ENCODE measurements at places on chromosomes 2 and 18. TPM values are rescaled to one million over a fixed set of nuclear protein-coding genes. Genes with fewer than 3 reads are reported as not detected.

SLC23A3 gene
- 16.1 TPM for total RNA-seq

DNA sequence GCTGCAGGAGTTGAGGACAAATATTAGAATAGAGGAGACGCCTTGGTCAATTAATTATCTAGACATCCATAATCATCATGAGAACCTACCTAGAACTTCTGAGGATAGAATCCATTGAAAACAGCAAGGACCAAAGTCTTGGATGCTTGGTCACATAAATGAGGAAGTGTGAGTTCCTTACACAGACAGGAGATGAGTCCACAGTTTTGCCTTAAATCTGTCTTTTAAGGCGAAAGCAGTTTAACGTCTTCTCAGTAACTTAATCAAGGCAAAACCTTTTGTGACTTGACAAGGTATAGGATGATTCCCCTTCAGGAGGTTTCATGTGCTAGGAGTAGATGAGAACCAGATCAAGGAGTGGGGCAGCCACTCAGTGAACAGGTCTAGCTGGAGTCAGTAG lies 1783.2 kb upstream of the CELF4 start:
- no peak for DNase-seq
- H3K36me3 ChIP-seq: no peaks in the 10 kb centered on the region
- H3K4me1 ChIP-seq: no peaks in the 10 kb centered on the region
- no peak overlapping the region for H3K27ac ChIP-seq
- H3K27me3 ChIP-seq: no peaks in the 10 kb centered on the region

GRCh38 chr18:6994056-6994770 lies 123.4 kb downstream of the LAMA1 start:
- no peaks in the 10 kb centered on the region for H3K36me3 ChIP-seq
- H3K27me3 ChIP-seq: no peaks in the 10 kb centered on the region
- H3K27ac ChIP-seq: no peak overlapping the region
- H3K4me3 ChIP-seq: no peak overlapping the region

DNA sequence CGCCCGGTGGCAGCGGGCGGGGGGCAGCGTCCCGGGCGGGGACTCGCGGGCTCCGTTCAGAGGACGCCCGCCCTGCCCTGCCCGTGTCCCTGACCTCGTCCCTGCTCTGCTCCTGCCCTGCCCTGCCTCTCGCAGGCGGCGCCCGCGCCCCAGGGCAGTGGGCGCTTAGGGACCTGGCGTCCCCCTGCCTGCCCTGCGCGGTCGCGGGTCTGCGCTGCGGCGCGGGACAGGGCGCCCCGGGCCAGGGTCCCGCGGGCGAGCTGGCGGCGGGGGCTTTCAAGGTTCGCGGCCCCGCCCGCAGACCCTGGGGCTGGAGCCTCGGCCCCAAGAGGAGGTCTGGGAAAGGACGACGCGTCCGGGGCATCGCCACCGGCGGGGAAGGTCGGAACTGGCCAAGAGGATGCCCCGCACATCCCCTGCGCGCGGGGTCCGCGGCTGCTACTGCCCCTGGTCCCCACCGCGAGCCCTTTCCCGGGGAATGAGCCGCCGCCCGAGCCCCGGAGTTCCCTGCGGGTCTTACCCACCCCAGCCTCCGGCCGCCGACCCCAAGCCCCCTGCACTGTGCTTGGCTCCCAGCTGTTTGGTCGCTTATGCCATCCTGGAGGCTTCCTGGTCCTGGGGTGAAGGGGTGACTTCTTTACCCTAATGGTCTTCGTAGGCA lies 679 bp downstream of the RNF144A start:
- H3K27ac ChIP-seq: peak overlapping the region; percentile 67
- H3K36me3 ChIP-seq: no peaks in the 10 kb centered on the region
- peak overlapping the region; percentile 96 for H3K4me3 ChIP-seq
- peak; percentile 41 for DNase-seq

DSC1 gene
- total RNA-seq: not detected

DNA sequence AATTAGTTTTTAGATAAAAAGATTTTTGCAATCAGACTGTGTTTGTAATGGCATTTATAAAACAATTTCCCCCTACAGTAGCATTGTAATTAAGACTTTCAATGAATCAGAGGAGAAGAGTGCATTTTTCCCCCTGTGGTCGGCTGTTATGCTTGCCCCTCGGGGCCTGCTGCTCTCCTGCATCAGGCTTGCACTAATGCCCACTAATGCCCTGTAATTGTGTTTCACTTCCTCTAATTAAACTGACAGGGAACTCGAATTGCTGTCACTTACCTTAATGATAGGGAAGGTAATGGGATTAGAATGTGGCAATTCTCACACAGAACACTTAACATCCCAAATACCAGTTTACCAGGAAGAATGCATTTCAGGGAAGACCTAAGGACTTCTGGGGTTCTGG lies 61.2 kb upstream of the LRRTM1 start:
- H3K27me3 ChIP-seq: no peaks in the 10 kb centered on the region
- no peaks in the 10 kb centered on the region for H3K36me3 ChIP-seq
- no peaks in the 10 kb centered on the region for H3K4me1 ChIP-seq

- no peak overlapping the region for H3K4me3 ChIP-seq
- peaks cover 57% of the 10 kb centered on the region for H3K27me3 ChIP-seq
- peaks cover 10% of the 10 kb centered on the region for H3K4me1 ChIP-seq
- H3K27ac ChIP-seq: no peak overlapping the region
Observed at GRCh38 chr2:72864500-72864899, 22.7 kb upstream of the SPR start.

- no peaks in the 10 kb centered on the region for H3K27me3 ChIP-seq
- no peak overlapping the region for H3K4me3 ChIP-seq
- no peak overlapping the region for H3K27ac ChIP-seq
- H3K36me3 ChIP-seq: no peaks in the 10 kb centered on the region
Observed at GRCh38 chr18:45213040-45213333, 402.3 kb upstream of the SLC14A2 start.

- H3K4me3 ChIP-seq: no peak overlapping the region
- no peak overlapping the region for H3K27ac ChIP-seq
- DNase-seq: no peak
Observed at GRCh38 chr2:237231593-237231992, 145.9 kb downstream of the COPS8 start.

RBM44 gene
- total RNA-seq: 0.27 TPM

PSMA8 gene
- total RNA-seq: not detected

- no peak overlapping the region for H3K4me3 ChIP-seq
- no peaks in the 10 kb centered on the region for H3K27me3 ChIP-seq
- no peaks in the 10 kb centered on the region for H3K36me3 ChIP-seq
Observed at GRCh38 chr2:124647245-124647644, 622.2 kb downstream of the CNTNAP5 start.

KCNG3 gene
- total RNA-seq: 14.1 TPM

DNA sequence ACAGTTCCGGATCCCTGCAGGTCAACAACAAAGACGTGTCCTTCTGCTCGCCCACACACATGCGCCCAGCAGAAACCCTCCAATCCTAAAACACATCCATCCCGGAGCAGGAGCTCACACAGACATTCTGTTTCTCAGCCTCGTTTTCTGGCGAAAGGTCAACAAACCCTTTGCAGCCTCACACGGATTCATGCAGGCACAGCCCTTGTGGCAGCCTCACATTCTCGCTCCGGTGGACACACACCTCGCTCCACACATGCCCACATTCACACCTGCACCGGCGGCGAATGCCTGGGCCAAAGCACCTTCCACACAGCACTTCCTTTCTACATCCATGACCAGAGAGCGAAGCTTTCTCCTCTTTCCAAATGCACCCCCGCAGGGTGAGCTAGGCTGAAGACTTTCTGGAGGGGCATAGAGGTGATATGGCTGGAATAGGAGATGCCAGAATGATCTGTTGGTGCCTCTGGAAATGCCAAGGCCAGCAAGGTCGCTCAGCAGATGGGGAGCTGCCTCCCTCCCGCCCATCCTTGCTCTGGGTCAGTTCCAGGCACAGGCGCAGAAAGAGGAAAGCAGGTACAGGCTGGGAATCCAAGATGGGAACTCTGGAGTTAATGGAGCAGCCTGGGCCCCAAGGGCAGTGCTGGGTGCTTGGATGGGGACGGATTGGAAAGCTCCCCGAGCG lies 88.8 kb downstream of the CELF4 start:
- H3K27me3 ChIP-seq: peaks cover 4% of the 10 kb centered on the region
- H3K4me3 ChIP-seq: no peak overlapping the region
- H3K27ac ChIP-seq: no peak overlapping the region
- H3K4me1 ChIP-seq: no peaks in the 10 kb centered on the region

GALR1 gene
- total RNA-seq: 0.14 TPM

DNA sequence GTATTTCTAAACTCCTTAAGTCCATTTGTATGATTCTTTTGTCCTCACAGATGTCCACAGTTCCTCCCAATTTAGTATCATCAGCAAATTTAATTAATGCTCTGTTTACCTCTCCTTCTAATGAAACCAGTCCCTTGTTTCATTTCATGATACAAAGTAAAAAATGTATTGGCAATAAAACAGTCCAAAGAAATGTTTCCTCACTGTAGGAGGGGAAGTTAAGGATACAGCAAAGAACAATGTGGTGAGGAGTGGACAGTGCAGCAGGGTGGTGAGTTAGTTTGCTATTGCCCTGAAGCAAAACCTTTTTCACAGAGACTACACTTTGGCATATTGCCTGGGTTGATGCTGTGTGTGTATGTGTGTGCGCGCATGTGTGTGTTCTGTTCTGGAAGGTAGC lies 401.5 kb downstream of the ARHGAP15 start:
- no peak overlapping the region for H3K4me3 ChIP-seq
- no peak overlapping the region for H3K27ac ChIP-seq
- H3K27me3 ChIP-seq: no peaks in the 10 kb centered on the region
- DNase-seq: no peak

DSG1 gene
- total RNA-seq: 0.16 TPM

DNA sequence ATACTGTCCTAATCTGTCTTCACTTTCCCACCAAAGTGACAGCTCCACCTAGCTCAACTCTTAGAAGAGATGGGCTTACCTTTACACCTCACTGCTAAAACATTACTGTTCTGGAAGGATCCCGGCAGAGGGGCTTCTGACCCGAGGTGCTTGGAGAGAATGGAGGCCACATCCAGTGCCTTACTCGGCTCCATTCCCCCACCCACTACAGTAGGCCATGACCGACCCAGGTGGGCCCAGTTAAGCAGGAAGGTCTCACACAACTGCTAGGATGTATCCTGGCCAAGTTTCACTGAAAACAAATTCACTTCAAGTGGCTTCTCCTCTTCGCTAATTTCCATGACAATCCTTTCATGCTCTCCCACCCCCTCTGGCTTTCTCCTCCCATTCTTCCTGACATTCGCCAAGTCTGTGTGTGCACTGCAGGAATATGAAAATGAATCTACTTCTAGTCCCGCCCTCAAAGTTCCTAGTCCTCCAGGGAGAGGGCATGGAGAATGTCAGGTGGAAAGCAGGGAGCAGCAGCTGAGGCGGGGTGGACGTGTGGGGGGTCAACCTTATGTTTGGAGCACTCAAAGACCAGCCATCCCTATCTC lies 11.8 kb downstream of the WIPF1 start:
- peaks cover 6% of the 10 kb centered on the region for H3K4me1 ChIP-seq
- H3K4me3 ChIP-seq: no peak overlapping the region
- no peaks in the 10 kb centered on the region for H3K36me3 ChIP-seq
- DNase-seq: no peak
- H3K27me3 ChIP-seq: no peaks in the 10 kb centered on the region

TEKT4 gene
- total RNA-seq: not detected

POTEI gene
- total RNA-seq: not detected

DHX57 gene
- 1.5 TPM for total RNA-seq

- H3K4me1 ChIP-seq: no peaks in the 10 kb centered on the region
- no peak for DNase-seq
- H3K36me3 ChIP-seq: no peaks in the 10 kb centered on the region
- H3K27ac ChIP-seq: no peak overlapping the region
- H3K27me3 ChIP-seq: no peaks in the 10 kb centered on the region
Observed at GRCh38 chr18:69758458-69758857, 189.2 kb downstream of the CD226 start.

DNA sequence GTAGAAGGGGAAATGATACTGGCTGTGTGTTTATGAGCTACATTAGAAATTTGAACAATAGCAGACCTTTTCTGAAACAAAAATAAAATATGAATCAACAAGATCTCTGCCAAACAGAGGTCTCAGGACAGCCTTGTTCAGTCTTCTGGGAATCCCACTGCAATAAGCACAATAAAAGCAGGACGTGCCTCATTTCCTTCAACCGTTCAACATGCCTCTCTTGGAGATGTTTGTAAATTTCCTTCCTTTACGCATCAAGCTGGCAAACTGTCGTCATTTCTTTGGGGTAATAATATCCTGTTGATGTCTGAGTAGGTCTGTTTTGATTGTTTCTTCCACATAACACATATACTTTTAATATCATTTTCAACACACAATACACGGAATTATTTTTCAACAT lies 77.2 kb downstream of the TCF4 start:
- H3K4me1 ChIP-seq: peaks cover 9% of the 10 kb centered on the region
- H3K27ac ChIP-seq: peak overlapping the region; percentile 56
- no peak overlapping the region for H3K4me3 ChIP-seq
- H3K36me3 ChIP-seq: no peaks in the 10 kb centered on the region

GRCh38 chr2:172710584-172711047 lies 25.0 kb upstream of the RAPGEF4 start:
- DNase-seq: peak; percentile 54
- no peak overlapping the region for H3K4me3 ChIP-seq
- H3K4me1 ChIP-seq: no peaks in the 10 kb centered on the region
- H3K27ac ChIP-seq: no peak overlapping the region
- no peaks in the 10 kb centered on the region for H3K27me3 ChIP-seq

DNA sequence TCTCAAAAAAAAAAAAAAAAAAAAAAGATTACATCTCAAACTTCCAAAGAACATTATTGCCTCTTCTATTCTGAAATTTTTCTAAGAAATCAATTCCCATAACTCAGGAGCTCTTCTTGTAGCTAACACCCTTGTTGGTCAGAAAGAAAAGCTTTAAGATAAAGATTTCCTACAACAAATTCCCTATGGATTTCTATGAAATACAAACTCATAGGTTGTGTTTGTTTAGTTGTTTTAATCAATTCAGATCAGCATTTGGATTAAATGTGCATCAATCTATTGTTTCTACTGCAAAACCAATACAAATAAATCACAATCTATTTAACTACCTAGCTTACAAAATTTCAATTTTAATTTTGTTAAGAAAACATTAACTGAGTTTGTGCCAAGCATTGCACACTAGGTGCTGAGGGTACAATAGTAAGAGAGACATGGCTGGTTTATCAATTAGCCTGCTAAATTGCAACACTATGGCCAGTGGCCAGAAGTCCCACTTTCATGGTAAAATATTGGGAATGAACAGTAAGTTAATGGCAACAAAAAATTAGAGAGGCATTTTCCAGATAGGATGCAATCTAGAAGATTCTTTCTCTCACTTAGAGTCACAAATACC lies 80.2 kb upstream of the MYCN start:
- no peak overlapping the region for H3K27ac ChIP-seq
- no peaks in the 10 kb centered on the region for H3K4me1 ChIP-seq
- H3K27me3 ChIP-seq: no peaks in the 10 kb centered on the region
- no peak overlapping the region for H3K4me3 ChIP-seq

GRCh38 chr18:23210526-23210925 lies 75.2 kb downstream of the CABLES1 start:
- no peaks in the 10 kb centered on the region for H3K27me3 ChIP-seq
- H3K4me1 ChIP-seq: no peaks in the 10 kb centered on the region
- no peak for DNase-seq
- no peak overlapping the region for H3K4me3 ChIP-seq
- no peak overlapping the region for H3K27ac ChIP-seq
- H3K36me3 ChIP-seq: no peaks in the 10 kb centered on the region

CDH20 gene
- not detected for total RNA-seq
